Stimulated activated CD8-positive, alpha-beta memory T cell treated with anti-CD3 and anti-CD28 coated beads, Interleukin-2, amount 100 ng/mL, for 48 hours (primary cell): ENCODE measurements at places on chromosomes 16 and 17.

GRCh38 chr17:82655038-82655479 is 6.8 kb upstream of the WDR45B start:
- no peak for DNase-seq

- DNase-seq: peak; percentile 75
Measured at GRCh38 chr16:84511180-84511800, 6.8 kb upstream of the MEAK7 start.

GRCh38 chr17:78313735-78314648 is 45.9 kb downstream of the SOCS3 start:
- DNase-seq: peak; percentile 60

- no peak for DNase-seq
Measured at GRCh38 chr16:48087639-48088038, 68.2 kb downstream of the ABCC12 start.

DNA sequence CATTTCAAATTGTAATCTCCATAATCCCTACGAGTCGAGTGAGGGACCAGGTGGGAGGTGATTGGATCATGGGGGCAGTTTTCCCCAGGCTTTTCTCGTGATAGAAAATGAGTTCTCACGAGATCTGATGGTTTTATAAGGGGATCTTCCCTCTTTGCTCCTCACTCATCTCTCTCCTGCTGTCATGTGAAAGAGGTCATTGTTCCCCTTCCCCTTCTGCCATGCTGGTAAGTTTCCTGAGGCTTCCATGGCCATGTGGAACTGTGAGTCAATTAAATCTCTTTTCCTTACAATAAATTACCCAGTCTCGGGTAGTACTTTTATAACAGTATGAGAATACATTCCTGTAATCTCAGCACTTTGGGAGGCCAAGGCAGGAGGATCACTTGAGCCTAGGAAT is 76.7 kb upstream of the MARCHF10 start:
- no peak for DNase-seq

DNA sequence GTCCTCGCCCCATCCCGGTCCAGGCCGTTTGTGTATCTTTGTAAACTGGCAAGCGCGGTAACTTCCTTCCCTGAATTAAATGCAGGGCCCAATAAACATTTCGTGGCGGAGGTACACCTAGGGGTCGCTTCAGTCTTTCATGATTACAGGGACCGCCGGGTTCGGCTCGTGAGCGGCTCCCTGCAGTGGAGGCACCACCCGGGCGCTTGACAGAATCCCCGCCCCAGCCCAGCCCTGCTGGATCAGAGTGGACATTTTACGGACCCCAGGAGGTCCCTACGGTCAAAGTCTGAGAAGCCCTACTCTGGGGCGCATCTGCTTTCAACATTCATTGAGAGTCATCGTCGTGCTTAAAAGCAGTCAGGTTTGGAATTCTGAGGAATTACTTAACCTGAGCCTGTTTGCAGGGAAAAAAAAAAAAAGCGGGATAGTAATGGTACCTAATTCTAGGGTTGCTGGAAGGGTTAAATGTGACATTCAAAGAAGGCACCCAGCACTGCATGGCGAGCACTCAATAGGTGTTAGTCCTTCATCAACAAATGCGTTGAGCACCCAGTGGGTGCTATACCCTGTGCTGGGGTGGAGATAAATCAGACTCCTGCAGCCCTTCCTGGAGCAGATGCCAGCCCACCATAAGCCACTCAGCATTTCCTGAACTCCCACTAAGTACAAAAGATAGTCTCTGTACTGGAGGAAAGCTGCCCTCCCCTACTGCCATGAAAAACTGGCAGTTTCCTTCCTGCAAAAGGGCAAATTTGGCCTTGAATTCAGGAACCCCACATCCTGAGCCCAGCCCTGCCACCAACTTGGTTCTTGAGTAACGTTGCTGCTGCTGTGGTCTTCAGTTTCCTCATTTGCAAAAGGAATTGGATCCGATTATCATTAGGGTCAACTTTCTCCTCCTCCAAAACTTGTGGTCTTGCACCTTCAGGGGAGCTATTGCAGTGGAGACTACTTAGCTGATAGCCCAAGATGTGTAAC is 658 bp upstream of the DUSP3 start:
- no peak for DNase-seq
